ENCODE measurements at places on chromosomes 11 and 22.

GRCh38 chr11:626475-627307 is at the start of gene SCT:
Gene SCT (minus strand): TSS chr11:627181. CDS start chr11:627143, 38 bp downstream.
- no peak for DNase-seq

DNA sequence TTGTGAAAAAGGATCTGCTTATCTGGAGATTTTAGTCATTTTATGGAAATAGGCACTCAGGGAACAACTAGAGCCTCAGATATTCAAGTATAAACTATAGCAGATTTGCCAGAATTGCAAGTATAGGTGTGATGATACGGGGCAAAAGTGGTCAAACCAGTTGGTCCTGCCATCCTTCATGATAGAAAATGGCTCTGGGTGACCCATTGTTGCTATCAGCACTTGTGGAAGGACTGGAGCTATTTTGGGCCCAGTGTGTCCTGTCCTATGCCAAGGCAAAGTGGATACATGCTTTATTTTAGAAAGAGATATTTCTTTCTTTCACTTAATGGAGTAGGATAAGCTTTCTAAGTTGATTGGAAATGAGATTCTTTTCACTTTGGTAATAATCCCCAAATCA is 85.2 kb downstream of the PPP6R3 start:
- no peak for DNase-seq

DNA sequence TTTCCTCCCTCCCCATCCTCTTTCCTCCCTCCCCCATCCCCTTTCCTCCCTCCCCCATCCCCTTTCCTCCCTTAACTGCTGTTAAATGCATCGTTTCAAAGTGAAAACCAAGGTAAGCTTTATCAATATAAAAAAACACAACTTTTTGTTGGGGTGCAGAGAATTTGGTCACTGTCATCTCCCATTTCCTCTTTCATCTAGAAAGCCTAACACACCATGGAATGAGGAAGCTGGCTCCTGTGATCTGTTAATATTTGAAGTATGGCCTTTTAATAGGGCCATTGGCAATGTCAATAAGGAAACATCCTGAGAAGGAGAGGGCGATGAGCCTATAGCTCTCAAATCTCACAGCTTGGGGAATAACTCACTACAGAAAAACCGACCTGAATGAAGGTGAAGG is 7.0 kb downstream of the EXPH5 start:
- DNase-seq: no peak

GRCh38 chr11:20360650-20361049 is 2.9 kb upstream of the HTATIP2 start:
- peak; percentile 58 for DNase-seq

DNA sequence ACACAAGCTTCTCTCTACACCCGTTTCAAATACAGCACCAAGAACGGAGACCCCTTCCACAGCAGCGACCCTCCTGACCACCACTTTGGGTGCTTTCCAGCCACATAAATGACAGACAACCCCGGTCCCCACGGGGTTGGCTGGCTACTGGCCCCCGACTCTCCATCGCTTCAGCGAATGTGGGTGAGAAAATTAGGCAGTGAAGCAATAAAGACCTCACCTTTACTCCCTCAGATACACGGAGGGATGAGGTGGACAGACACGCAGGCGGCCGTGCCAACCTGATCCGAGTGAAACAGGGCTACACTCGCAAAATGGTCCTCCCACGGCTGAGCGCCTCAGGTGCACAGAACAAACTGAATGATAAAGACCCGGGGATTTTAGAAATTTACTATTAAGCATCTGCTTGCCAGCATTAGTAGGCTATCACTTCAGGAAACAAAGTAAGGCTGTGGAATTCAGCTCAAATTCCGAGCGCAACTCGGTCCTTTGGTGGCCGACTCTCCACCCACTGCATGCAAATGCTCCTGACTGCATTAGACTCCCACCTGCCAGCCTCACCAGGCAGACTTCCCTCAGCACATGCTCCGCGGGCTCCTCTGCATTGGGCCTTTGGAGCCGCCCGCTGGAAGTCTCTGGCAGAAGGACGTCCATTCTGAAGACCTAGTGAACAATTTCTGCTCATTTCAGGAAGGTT is 12.8 kb upstream of the EFCAB6 start:
- DNase-seq: no peak

- DNase-seq: no peak
Measured at GRCh38 chr11:28969832-28970231, 861.6 kb downstream of the METTL15 start.

DNA sequence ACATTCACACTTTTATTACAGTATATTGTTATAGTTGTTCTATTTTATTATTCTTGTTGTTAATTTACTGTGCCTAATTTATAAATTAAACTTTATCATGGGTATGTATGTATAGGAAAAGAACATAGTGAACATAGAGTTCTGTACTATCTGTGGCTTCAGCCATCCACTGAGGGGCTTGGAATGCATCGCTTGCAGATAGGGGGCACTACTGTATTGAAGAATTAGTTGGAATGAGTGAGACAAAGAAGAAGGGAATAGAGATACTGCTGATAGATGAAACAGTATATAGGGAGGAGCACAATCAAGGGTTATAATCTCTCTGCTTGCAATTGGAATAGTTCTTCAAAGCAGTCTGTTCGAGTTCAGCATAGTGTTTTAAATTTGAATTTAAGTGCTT is 432.2 kb downstream of the RAB38 start:
- DNase-seq: no peak

DNA sequence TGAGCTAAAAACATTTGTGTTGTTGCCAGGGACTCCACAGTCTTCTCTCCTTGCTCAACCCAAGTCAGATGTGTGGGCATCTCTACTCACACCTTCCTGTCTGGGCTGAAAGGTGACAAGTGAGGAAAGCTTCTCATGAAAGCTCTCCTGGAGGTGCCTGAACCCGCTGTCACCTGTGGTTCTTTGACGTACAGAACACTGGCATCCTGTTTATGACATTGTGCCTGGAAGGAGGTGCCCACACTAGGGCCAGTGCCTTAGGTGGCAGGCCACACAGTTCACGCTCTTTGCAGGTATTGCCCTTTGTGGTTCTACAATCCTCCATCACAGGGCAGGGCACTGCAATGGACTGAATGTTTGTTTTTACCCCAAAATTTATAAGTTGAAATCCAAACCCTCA is 108.5 kb downstream of the CD44 start:
- peak; percentile 87 for DNase-seq

- DNase-seq: no peak
Measured at GRCh38 chr11:27418356-27418755, 54.2 kb downstream of the LGR4 start.
